NCI-H1092 treated with DMSO at 0.1 percent for 48 hours (cell line): ENCODE measurements at places on chromosomes 2 and 18.

DNA sequence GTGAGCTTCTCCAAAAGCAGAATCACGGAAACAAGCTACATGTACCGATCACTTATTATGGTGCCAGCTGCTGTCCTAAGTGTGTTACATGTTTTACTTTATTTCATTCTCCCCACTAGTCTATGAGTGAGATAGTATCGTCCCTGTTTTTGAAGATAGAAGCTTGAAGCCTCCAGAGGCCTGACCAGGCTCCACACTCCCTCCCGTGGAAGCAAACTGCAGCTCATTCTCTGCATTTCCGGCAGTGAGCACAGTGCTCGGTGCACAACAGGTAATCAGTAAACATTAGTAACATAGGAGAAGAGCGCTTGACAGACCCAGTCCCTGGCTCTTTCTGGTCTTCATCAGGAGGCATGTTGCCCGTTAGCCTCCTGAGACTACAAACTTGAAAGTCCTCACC is 72.9 kb downstream of the ZBTB7C start:
- peak; percentile 67 for DNase-seq

DNA sequence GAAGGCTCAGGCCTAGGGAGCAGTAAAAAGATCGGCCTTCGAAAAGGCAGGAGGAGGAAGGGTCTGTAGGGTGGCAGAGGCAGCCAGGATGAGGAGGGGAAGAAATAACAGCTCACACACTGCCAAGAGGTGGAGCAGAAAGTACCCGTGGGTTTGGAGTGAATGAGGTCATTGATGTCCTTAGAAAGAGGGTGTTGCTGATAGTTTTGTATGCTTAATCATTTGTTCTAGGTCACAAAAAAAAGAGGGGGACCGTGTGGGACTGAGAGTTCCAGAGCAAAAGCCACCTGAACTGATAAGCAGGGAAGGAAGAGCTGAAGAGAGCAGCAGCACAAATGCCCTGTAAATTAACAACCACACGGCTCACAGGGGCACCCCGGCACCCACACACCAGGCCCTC is 140.4 kb downstream of the FAM161A start:
- DNase-seq = no peak

GRCh38 chr2:67797801-67798540 is 264.8 kb downstream of the C1D start:
- peak; percentile 10 for DNase-seq

DNA sequence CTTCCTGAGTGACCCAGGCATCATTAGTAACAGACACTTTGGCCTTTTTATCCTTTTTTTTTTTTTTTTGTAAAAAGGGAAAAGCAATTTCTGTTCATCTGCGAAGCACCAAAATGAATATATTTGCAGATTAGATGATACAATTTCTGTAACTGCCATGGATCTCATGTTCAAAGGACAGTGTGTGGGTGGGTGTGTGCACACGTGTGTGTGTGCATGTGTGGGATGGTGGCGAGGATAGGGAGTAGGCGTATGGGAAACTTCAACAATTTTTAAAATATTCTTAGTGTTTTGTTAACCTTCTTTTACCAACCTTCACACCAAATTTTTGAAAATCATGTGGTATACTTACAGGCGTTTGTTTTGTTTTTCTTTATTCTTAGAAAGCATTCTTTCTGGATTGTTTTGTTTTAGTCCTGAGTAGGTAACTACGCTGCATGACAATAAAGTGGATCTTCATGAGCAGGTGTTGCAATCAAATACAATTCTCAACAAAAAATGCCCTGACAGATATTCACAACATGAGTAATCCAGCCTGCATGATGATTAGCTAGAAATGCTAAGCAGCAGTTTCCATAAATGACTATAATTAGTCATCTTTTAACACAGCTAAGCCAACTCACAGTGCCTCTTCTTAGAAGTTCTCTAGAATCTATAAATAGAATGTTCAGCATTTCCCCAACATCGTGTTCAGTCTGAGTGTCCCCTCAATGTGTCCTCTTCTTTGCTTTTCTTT is 53.5 kb upstream of the RMDN2 start:
- no peak for DNase-seq

DNA sequence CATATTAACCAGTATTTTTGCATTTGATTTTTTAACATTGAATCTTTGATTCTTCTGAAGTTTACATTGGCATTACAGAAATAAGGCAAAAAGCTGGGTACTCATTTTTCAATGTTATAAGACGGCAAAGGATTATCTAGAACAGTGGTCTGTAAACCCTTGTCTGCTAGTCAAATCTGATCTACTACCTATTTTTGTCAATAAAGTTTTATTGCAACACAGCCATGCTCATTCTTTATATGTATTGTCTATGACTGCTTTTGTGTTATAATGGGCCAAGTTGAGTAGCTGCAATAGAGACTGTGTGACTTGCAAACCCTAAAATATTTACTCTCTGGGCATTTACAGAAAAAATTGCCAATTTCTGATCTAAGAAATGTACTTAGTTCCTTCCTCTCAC is 181.0 kb downstream of the PDE11A start:
- no peak for DNase-seq

GRCh38 chr18:2302628-2303516 is 268.4 kb downstream of the METTL4 start:
- no peak for DNase-seq

- DNase-seq = no peak
Measured at GRCh38 chr18:11653521-11653920, 35.5 kb upstream of the GNAL start.

DNA sequence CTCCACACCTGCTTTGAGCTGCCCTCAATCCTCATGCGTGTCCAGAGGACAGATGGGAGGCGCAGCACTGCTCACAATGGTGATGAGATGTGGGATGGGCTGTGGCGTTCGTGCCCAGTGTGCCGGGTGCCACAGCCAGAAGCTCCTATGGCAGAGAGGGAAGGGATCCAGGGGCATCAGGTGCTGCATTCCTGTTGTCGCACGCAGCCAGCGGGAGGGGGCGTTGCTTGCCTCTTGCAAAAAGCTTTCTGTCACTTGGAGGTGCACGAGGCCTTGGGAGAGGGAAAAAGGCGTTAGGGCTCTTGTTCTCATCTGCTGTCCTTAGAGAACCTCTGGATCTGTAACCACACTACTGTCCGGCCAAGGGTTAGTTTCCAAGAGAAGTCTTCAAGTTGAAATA is 29.2 kb upstream of the ALLC start:
- DNase-seq = peak; percentile 42

GRCh38 chr2:191646163-191646902 is 31.6 kb upstream of the NABP1 start:
- DNase-seq = no peak

DNA sequence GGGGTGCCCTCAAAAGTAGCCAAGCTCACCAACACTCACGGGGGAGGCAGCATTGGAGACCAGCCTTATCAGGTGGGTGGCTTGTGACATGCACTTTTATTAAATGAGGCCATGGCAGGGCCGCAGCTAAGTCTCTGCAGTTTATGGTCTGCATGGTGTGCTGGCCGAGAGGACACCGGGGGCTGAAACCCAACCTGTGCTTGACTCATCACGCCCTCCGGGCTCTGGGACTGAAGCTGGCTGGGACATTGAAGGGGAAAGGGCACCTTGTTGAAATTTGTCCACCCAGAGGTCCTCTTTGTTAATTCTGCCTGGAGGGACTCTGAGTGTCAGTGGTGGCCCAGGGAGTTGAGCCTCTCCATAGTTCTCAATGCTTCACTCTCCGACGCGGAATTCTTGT is 17.7 kb upstream of the NTSR2 start:
- no peak for DNase-seq

DNA sequence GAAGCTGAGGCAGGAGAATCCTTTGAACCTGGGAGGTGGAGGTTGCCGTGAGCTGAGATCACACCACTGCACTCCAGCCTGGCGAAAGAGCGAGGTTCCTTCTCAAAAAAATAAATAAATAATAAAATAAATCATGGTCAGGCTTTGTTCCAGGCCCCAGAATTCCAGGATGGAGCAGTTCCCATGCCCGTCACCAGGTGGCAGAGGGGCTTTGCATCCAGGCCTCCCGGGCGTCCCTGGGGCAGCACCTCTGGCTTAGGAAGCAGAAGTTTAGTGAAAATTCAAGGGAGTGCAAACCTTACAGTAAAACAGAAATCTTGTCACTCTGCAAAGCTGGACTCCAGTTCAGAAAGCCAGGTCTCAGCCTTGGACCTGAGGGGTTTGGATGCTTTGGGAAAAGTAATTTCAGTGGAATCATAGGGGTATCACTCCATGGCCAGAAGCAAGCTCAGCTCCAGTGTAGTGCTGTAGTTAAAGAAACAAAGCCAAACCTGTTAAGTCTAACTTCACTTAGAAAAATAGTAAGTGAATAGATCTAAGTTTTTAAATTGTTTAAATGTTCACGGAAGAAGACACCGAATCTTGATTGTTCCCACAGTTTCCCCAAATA is 512.7 kb downstream of the CMPK2 start:
- peak; percentile 10 for DNase-seq

- no peak for DNase-seq
Measured at GRCh38 chr2:109429567-109430328, 184.0 kb downstream of the SEPTIN10 start.

- no peak for DNase-seq
Measured at GRCh38 chr2:159098361-159098760, 129.9 kb downstream of the TANC1 start.

GRCh38 chr2:191617575-191617974 is 60.4 kb upstream of the NABP1 start:
- no peak for DNase-seq

GRCh38 chr2:191366199-191366598 is 121.0 kb downstream of the MYO1B start:
- DNase-seq = no peak

- no peak for DNase-seq
Measured at GRCh38 chr2:233081232-233081730, 21.1 kb downstream of the INPP5D start.
